ENCODE measurements at places on chromosomes 4 and X.

DNA sequence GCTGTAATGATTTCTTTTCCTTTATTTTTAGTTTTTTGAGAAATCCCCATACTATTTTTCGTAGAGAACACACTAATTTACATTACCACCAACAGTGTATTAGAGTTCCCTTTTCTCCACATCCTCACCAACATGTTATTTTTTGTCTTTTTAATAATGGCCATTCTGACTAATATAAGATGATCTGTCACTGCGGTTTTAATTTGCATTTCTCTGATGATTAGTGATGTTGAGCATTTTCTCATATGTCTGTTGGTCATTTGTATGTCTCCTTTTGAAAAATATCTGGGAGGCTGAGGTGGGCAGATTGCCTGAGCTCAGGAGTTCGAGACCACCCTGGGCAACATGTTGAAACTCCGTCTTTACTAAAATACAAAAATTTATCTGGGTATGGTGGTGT lies 30.2 kb downstream of the SPINK2 start:
- DNase-seq = no peak

DNA sequence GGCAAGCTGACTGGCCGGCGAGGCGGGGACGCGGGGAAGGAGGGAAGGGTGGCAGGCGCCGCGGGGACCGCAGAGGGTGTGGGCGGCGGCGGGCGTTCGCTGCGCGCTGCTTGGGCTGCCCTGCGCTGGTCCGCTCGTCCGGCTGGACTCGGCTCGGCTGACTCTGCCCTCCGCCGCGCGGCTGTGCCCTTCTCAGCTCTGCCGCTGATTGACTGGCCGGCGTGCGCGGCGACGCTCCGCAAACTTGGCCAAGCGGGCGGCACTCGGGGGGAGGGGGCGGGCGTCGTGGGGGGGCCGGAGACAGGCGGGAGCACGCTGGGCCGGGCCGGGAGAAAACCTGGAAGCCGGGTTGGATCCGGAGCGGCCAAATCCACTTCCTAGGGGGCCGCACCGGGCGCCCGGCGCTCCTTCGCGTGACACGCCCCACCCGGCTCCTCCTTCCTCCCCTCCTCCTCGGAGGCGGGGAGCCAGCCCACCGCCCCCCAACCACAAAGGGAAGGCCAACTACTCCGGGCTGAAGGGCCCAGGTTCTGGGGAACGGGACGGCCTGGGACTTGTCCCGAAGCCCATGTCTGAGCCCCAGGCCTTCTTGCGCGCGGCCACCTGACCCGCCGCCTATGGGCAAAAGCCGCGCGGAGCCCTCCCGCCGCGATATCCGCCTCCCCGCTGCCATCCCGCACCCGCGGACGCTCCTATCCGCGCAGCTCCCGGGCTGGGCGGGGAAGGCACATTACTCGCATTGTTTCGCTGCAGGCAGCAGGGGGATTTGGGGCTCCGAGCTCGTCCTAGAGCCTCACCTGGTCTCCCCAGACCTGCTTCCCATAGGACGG lies at the start of gene GPC4:
Gene GPC4 (minus strand): TSS at position 214 of the 830 bp plus-strand sequence. CDS start 524 bp downstream, outside the sequence.
- no peak for DNase-seq

DNA sequence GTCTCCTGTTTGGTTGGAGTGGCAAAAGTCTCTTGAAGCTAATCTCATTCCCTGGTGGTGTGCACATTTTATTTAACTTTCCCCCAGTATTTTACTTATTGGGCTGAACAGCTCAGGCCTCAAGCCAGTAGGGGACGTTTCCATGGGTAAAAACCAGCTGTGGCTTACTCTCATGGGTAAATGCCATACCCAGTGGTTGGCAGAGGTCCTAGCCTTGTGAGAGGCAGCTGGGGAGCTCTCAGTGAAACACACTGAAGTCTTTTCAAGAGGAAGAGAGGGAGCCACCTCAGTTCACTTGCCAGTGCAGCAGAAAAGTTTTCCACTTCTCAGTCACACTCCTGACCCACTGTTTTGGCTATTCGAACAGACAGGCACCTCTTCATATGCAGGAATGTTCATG lies 1964.2 kb downstream of the ARAP2 start:
- no peak for DNase-seq

DNA sequence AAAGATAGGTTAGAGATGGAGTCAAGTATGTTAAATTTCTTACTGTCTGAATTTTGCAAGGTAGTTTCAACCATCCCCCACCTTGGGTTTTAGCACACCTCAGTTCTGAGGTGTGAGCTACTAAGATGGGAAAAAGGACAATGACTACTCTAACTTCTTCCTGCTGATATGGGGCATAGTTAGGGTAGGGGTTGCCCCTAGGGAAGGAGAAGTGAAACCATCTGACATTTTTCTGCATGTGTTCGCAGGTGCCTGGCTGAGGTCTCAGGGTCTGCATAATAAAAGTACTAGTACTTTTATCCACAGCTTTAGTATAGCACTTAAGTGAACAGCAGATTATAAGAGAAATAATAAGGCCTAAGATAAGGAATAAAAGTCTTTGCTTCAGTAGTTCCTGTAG lies 129.5 kb upstream of the CYSLTR1 start:
- no peak for DNase-seq

GRCh38 chrX:68234171-68234910 lies 199.0 kb downstream of the OPHN1 start:
- no peak for DNase-seq

DNA sequence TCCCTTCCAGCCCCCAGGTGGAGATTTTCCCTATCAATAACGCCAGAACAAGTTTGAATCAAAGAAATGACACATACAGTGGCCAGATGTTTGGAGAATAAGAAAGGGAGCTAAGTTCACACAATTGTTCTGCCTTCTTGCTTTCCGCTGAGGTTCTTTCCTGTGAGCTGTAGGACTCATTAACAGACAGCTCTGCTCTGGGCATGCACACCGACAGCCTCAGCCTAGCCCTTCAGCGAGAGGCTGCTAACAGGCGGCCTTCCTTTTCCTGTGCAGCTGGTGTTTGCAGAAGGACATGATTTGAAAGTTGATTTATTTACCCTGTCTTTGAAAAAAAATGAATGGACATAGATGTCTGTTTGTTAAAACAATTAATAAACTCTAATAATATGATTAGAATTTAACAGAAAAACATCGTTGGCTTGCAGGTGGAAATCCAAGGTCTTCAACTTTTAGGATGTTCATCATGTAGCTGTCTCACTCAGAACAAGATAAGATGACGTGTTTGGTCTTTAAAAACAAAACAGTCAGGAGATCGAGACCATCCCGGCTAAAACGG lies 183.3 kb downstream of the KDR start:
- DNase-seq = no peak

DNA sequence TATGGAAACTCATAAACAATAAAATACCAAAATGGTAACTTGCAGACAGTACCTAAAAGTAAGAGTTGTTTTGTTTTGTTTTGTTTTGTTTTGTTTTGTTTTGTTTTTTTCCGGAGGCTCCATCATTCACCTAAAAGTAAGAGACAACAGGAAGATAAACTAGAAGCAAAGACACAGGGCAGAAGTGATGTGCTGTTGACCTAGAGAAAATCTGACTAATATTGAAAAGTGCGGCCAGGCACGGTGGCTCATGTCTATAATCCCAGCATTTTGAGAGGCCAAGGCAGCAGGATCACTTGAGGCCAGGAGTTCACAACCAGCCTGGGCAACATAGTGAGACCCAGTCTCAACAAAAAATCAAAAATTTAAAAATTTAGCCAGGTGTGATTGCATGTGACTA lies 5.6 kb upstream of the CENPC start:
- DNase-seq = no peak

- no peak for DNase-seq
Observed at GRCh38 chr4:182231496-182231895, 11.7 kb upstream of the TENM3 start.

GRCh38 chr4:144733566-144733965 lies 87.6 kb downstream of the HHIP start:
- no peak for DNase-seq

DNA sequence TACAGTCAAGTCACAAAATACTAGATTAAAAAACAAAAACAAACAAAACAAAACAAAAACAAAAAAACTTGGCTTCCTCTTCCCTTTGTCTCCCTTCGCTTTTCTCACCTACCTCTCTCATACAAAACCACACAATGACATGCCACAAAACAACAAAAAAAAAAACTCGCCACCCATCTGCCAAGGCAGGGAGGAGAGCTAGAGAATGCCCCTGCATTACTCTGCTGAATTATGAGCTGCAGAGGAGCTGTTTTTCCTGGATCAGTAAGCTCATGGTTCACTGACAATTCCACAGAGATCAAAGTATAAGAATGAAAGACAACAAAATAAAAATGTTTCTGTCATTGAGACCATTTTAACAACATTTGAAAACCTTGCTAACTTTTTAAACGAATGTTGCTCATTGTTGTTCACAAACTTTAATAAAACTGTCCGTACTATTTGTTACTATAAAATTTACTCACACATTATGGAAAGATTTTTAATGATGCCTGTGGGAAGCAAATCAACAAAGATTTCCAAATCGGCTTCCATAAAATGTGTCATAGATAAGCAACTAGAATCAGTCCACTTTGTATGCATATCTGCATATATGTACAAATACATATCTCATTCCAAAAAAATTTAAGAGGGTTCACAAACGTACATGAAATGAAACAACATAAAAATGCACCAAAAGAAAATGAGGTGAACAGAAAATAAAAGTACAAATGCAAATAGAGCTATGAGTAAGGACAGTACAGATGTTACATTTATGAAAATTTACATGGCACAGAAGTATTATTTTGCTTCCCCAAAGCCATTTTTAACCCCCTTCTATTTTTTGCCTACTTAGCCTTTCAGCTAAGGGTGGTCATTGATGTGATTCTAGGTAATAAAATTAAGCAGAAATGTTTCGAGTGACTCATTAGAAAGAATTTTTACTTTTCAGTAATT lies 252.4 kb upstream of the FAT4 start:
- DNase-seq = peak; percentile 29

GRCh38 chrX:107691024-107691448 lies 62.7 kb downstream of the PRPS1 start:
- DNase-seq = no peak

DNA sequence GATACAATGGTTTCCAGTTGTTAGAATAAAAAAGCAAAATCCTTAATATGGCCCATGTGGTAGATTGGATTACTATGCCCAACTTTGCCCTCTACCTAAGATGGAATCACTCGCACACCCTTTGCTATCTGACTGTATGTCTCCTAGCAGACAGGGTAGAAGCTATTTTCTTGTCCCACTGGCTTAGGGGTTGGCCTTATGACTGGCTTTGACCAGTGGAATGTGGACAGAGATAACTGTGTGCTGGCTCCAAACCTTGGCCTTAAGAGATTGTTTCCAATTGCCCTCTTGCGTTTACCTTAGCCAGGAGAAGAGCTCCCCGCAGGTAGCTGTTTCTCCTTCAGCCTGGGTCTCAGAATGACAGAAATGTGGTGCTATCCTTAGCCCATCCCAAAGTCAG lies 355.9 kb downstream of the BCOR start:
- DNase-seq = no peak

- DNase-seq = no peak
Observed at GRCh38 chrX:26788402-26788998, 572.5 kb downstream of the MAGEB5 start.

- DNase-seq = peak; percentile 23
Observed at GRCh38 chr4:155972098-155972497, 18.4 kb upstream of the CTSO start.

DNA sequence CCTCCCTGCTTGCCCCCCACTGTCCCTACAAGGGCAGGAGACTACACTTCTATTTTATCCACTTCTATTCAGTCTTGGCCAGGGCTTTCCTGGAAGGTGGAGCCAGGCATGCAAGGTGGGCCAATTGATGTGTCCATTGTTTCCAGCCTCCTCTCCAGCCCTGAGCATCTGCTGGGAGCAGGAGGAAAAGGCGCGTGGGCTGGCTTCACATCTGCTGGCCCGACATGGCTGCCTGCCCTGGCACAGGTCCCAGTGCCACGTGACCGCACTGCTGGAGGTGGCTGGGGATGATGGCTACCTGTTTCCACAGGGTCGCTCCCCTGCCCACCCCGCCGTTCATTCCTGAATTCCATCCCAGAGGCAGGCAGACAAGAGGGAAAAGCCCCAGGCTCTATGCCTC lies 247.7 kb downstream of the AFAP1 start:
- no peak for DNase-seq
